ENCODE measurements at places on chromosomes 2 and 18. TPM values are rescaled to one million over a fixed set of nuclear protein-coding genes. Genes with fewer than 3 reads are reported as not detected.

Gene MCEE
- total RNA-seq, result 9.8 TPM

DNA sequence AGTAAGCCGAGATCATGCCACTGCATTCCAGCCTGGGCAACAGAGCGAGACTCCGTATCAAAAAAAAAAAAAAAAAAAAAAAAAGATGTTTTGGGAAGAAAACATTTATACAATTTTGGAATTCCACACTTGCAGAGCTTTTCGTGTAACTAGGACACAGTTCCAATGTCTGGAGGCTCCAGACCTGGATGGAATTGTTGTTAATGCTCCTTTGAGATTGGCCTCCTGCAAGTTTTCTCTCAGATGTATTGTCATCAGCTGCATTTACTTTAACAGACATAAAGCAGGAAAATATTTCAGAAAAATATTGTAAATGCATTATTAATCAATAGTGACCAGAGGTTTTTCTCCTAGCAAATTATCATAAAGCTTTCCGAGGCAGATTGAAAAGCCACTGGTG, 124.1 kb downstream of the RBM43 start:
- no peak for DNase-seq

DNA sequence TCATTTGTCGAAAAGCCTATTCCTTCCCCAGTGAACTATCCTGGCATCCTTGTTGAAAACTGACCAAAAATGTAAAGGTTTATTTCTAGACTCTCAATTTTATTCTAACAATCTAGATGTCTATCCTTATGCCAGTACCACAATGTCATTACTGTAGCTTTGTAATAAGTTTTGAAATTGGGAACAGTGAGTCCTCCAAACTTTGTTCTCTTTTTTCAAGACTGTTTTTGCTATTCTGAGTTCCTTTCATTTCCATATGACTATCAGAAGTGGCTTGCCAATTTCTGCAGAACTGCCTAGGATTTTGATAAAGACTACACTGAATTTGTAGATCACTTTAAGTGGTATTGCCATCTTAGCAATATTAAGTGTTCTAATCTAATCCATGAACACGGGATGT, 9.7 kb downstream of the STARD7 start:
- no peak for DNase-seq

GRCh38 chr2:120066800-120067547, 54.1 kb downstream of the EPB41L5 start:
- DNase-seq, result peak; percentile 5

GRCh38 chr2:48209214-48209885, 303.1 kb upstream of the FBXO11 start:
- DNase-seq, result no peak

DNA sequence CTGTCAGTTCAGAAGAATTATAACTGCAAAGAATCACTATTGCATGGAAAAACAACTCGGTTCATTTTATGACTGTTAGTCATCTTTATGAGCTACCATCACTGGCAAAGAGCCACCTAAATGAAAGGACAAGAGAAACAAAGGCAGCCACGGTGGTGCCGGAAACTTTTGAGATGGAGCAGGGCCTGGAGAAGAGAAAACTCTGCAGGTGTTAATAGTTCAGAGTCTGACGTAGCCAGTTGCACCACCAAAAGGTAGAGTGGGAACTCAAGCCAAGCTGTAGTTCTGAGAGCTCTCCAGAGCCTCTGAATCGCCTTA, 110.9 kb downstream of the FTCDNL1 start:
- DNase-seq, result no peak

DNA sequence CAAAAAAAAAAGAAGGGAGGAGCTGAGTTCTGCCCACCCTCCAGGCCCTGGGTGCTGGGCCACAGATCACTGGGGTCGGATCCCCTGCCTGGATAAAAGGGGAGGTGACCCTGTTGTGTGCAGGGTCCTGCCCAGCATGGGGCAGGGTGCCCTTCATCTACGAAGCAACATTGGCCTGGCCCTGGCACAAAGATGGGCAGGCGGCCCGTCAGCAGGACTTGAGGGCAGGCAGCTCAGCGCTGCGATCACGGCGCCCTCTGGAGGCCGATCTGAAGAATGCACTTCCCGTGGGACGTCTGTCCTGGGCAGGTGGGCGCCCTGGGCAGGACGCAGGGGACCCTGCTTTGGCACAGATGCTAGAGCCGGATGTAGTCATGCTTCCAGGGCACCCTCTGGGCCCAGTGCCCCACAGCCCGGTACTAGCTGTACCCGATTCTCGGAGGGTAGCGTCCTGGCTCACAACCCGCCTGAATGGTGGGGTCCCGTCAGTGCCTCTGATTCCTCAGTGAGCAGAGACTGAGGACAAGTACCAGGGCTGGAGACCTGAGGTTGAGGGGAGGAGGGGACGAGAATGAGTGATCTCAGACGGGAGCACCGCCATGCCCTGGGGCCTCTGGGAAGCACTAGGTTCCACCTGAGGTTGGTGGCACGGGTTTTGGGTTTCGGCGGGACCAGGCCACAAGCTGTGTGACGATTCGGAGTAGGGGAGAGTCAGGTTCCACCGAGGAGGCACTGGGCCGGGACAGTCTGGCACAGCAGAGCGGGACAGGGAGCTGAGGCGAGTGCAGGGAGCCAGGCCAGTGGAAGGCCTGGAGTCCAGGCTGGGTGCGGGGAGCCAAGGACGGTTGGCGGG, 18.0 kb downstream of the ARID5A start:
- DNase-seq, result peak; percentile 67

GRCh38 chr2:104790901-104791495, 62.9 kb upstream of the POU3F3 start:
- DNase-seq, result no peak

- no peak for DNase-seq
Measured at GRCh38 chr18:38444971-38445803, 879.6 kb upstream of the CELF4 start.

All from dermis microvascular lymphatic vessel endothelial cell (primary cell).